NCI-H2029 (cell line): ENCODE measurements at places on chromosomes 6 and 20.

DNA sequence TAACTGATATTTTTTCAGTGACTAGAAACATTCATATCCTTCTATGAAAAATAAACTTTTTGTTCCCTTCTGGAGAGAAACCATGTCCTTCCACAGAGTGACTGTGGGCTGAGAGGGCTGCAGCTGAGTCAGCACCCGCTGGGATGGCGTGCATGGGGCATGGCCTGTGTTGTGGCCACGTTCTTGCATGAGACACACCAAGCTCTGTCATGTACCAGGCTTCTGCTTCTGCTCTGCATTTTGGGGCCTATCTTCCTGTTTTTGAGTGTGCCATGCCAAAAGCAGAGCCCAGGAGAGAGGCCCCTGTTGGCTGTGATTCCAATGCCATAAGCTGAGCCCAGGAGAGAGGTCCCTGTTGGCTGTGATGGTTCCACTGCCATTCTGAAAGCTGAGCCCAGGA, 10.8 kb downstream of the APMAP start:
- DNase-seq: no peak

DNA sequence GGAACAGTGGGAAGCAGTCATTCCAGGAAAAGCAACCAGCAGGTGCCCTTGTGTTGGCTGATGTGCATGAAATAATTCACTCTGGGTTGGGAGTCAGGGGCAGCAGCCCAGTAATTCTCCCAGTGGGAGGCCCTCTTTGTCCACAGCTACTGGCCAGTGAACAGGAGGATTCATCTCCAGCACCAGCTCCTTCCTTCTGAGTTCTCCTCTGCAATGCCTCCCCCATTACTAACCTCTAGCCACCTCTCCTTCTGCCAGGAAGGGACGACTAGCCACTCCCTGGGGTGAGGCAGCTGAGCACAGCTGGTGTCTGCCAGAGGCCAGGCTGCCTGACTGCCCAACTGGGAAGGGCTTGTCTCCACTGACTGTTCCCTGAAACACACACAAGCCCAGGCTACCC, 12.5 kb upstream of the R3HDML start:
- no peak for DNase-seq

DNA sequence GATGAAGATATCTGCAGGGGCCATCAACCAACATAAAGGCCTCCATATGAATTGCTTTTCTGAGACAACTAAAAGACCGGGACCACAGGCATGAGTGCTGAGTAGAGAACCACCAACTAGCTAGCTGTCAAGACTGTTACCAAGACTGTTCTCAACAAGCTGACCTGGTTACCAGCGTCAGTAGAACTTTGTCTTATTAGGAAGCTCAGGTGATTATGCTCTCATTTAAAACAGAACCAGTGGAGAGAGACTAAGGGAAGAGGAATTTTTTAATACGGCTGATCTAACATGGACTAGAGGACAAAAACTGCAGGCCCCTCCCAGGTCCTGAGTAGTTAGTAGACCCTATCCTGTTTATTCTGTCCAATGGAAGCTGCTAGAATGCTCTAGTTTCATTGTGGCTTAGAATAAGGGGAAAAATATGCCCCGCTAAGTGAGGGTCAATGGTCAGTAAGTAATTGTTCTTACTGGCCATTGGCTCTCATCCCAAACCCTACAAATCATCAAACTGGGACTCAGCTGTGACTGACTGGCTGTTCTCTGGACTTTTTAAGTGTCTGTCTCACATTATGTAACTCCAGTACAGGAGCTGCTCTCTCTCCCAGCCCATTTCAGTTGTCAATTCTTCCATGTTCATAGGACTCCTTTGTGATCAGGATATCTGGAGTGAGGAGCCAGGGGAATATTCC, 3.8 kb upstream of the DYNLRB1 start:
- no peak for DNase-seq

GRCh38 chr6:21382821-21383449, 210.6 kb upstream of the SOX4 start:
- DNase-seq: no peak

- no peak for DNase-seq
Measured at GRCh38 chr20:40343390-40343789, 345.6 kb downstream of the MAFB start.
